ENCODE measurements at places on chromosomes 7 and 10.

GRCh38 chr10:133257489-133258065 is 19.1 kb downstream of the ADAM8 start:
- no peak for DNase-seq

DNA sequence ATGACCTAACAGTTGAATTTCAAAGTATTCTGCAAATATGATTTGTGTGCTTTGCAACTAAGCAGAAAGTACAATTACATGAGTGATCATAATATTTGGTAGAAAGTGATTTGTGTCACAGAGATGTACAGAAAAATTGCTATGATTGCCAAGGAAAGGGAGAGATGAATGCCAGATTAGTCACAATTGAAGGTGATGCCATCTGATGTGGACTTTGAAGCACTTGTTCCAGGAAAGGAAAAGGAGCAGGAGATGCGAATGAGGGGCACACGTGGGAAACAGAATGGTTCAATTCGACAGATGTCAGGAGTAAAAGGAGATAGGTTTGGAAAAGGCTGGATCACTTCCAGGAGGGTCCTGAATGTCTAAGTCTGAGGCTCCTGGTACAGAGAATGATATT is 153.1 kb upstream of the LAMB4 start:
- no peak for DNase-seq

GRCh38 chr10:31018356-31018750 is 13.3 kb downstream of the ZNF438 start:
- no peak for DNase-seq

- peak; percentile 90 for DNase-seq
Measured at GRCh38 chr7:142808802-142809583, 38.2 kb downstream of the PRSS2 start.

GRCh38 chr7:28937103-28937502 is 21.0 kb downstream of the TRIL start:
- DNase-seq, result no peak

- DNase-seq, result no peak
Measured at GRCh38 chr7:68511281-68511680, 1087.0 kb upstream of the AUTS2 start.

DNA sequence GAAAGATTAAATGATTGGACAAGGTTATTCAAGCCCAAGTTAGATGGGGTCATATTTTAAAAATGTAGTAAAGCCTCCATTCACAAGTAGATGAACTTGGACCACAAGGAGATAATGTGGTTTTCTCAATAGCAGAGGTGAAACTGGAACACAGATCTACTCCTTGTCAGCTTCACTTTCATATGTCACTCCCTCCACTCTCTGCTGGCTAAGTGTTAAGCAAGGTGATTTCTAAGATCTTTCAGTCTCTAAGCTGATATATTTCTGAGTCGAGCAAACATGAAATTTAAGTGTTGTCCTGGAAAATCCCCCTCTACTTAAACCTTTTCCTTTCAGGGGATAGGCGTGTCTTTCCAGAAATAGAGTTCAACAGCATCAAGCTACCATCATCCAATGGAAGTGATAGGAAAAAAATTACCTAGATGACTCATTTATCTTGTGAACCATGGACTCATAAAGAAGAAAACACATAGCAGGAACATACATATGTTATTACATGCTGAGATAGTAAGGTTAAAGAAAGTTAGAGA is 275.0 kb downstream of the PTEN start:
- DNase-seq, result no peak

GRCh38 chr7:16655394-16655793 is 9.4 kb downstream of the BZW2 start:
- DNase-seq, result no peak

DNA sequence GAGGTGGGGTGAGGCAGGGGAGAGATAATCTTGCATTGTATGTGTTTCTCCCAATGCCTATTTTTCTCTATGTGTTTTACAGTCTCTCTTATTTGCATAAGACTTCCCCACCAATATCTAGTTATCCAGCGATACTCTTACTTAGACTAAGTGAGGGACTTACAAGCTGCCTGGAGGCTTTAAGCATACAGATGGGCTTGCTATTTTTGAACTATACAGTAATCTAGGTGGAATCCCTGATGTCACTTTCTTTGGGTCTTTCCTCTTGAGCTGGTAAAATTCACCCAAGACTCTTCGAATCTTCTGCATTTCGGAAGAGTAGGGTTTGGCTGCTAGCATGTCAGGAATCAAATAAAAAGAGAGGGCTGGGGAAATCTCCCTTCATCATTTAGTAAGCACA is 76.6 kb downstream of the NDUFB2 start:
- no peak for DNase-seq

DNA sequence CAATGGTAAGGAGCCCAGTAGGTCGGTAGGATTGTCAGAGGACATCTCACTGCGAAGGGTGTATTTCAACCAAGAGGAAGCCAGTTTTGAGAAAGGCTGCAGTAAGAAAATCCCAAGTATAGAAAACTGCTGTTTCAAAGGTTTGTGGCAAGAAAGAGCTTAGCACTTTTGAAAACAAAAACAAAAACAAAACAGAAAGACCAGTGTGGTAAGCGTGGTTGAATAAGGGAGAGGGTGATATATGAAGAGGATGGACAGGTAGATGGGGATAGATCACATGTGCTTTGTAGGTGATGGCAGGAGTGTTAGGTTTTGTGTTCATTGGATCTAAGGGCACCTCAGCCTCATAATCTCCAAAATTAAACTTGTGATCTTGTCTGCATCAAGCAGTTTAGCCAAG is 141.6 kb upstream of the WNT16 start:
- no peak for DNase-seq

- no peak for DNase-seq
Measured at GRCh38 chr10:119852822-119853221, 19.8 kb downstream of the MCMBP start.

GRCh38 chr7:27105301-27106031 is 3.0 kb upstream of the HOXA2 start:
- no peak for DNase-seq

DNA sequence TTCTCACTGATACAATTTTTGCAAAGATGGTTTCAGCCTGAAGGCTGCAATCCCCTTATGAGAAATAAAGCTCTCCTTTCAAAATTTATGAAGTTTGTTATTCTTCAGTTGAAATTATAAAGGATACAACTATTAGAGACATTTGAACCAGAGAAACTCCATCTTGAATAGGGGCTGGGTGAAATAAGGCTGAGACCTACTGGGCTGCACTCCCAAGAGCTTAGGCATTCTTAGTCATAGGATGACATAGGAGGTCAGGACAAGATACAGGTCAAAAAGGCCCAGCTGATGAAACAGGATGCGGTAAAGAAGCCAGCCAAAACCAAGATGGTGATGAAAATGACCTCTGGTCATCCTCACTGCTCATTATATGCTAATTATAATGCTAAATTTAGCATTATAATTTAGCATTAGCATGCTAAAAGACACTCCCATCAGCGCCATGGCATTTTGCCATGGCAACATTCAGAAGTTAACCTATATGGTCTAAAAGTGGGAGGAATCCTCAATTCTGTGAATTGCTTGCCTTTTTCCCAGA is 22.4 kb upstream of the IFIT1B start:
- DNase-seq, result no peak

- DNase-seq, result no peak
Measured at GRCh38 chr10:79937701-79938151, 11.2 kb downstream of the SFTPD start.

DNA sequence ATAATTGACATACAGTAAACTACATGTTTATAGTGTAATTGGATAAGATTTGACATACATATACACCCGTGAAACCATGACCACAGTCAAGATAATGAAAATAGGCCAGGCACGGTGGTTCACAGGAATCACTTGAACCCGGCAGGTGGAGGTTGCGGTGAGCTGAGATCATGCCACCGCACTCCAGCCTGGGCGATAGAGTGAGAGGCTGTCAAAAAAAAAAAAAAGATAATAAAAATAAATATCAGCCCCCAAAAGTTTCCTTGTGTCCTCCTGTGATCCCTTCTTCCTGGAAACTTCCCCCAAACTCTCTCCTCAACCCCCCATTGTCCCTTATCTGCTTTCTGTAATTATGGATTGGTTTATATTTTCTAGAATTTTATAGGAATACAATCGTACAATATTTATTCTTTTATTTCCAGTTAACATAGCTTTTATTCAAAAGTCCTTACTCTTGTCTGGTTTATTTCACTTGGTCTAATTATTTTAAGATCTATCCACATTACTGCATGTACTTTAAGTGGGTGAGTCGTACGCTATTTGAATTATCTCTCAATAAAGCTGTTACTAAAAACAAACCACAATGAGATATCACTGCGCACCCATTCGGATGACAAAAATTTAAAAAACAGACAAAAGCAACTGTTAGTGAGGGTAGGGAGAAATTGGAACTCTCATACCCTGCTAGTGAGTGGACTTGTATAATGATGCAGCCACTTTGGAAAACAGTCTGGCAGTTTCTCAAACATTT is 30.1 kb upstream of the TNPO3 start:
- no peak for DNase-seq

- DNase-seq, result no peak
Measured at GRCh38 chr7:127976738-127977120, 54.5 kb downstream of the LRRC4 start.

DNA sequence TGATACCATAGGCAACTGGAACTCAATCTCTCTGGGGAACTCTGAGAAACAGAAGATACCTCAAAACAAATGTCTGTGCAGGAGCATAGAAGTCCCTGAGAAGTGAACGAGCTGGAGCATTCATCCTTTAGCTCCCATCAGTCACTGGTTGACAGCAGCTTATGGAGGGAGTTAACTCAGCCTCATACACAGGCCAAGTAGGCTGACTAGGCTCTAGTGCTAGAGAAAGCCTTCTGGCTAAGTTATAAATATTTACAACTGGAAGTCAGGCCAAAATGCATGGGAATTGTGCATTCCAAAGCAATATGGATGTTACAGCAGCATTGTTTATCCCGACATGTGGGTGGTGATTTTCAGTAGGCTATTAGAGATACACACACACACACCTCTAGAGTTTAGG is 66.5 kb downstream of the ANK3 start:
- no peak for DNase-seq

GRCh38 chr7:55367283-55367840 is 2.2 kb downstream of the LANCL2 start:
- no peak for DNase-seq

GRCh38 chr7:45407730-45408408 is 166.3 kb upstream of the ADCY1 start:
- no peak for DNase-seq

DNA sequence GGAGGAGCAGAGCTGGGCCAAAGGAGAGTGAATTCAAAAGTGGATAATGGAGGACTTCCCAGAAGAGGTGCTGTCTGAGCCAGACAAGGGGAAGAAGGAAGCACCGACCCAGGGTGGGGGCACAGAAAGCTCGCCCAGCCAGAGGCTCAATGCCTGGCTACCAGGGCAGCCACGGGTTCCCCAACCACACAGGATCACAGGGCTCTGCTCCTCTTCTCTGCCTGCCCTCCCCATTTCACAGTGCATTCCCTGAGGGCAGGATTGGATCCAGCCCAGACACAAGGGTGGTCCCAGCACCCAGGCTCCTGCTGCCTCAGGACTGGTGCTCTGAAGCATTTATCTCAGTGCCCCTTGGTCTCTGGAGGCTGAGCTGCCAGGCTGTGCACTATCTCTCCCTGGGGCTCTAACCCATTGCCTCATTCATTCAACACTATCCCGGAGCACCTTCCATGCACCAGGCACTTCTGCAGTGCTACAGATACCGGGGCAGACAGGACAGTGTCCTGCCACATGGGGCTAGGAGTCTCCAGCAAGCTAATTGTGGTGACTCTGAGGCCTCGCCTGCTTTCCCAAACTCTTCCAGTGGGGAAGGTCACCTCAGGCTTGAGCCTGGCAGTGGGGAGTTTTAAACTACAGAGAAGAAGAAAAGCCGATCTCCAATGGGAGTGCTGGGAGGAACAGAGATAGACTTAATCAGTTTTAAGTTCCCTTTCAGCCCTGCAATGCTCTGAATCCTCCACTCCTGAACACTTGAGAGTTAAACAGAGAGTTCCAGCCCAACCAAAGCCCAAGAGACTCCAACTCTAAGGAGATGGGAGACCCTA is 201.8 kb upstream of the ZMIZ1 start:
- DNase-seq, result no peak

DNA sequence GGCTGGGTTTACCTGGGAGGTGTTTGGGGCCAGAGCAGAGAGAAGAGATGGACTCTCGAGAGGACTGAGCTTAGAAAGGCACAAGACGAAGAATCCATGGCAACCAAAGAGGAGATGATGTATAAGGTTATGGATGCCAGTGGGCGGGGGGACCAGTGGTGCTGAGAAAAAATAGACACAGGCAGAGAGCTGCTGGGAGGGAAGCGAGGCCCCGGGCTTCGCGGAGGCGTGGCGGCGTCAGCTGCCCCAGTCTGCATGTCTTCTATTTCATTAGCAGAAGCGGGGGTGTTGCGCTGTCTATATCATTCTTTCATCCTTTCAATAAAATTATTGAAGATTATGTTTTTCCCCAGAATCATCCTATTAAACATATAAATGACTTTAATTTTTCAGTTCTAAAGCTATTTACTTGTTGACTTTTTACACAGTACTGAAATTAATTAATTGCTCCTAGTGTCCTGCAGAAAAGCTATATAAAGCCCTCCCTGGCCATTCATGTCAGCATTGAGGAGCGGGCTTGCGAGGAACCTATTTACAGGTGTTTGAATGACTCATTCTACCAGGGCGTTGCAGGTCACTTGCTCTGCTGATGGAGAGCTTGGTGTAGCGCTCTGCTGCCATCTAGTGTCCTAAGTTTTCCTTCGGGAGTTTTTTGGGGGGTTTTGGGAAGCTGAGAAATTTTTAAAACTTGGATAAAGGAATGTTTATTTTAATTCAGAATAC is 42.9 kb upstream of the BHLHA15 start:
- DNase-seq, result peak; percentile 23

DNA sequence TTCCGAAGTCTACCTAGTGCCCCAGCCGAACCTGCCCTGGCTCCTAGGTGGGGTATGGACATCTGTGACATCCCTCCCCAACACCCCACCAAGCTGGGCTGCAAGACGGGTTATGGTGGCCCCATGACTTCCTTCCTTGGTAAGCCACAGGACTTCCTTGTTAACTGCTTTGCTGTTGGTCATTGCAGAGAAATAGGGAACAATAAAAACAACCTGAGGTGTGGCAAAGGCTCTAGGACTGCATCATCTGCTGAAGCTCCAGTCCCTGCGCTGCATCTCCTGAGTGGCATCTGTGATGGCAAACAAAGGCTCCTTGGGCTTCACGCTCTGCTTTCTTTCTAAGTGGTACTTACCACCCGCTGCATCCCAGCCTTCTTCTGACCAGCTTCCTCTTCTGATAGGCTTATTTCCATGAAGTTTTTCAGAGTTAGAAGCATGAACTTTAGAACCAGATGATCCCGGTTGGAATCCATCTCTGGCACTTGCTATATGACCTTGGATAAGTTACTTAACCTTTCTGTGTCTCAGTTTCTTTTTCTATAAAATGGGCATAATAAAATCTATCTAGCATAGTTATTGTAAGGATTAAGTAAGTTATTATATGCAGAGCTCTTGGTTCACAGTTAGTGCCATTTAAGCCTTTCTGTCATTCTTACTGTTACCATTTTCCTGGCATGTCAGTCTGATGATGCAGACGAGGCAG is 216.8 kb downstream of the RPS24 start:
- no peak for DNase-seq

- DNase-seq, result no peak
Measured at GRCh38 chr10:6741541-6741941, 161.5 kb upstream of the PRKCQ start.
